ENCODE measurements at places on chromosomes 6 and 20.

DNA sequence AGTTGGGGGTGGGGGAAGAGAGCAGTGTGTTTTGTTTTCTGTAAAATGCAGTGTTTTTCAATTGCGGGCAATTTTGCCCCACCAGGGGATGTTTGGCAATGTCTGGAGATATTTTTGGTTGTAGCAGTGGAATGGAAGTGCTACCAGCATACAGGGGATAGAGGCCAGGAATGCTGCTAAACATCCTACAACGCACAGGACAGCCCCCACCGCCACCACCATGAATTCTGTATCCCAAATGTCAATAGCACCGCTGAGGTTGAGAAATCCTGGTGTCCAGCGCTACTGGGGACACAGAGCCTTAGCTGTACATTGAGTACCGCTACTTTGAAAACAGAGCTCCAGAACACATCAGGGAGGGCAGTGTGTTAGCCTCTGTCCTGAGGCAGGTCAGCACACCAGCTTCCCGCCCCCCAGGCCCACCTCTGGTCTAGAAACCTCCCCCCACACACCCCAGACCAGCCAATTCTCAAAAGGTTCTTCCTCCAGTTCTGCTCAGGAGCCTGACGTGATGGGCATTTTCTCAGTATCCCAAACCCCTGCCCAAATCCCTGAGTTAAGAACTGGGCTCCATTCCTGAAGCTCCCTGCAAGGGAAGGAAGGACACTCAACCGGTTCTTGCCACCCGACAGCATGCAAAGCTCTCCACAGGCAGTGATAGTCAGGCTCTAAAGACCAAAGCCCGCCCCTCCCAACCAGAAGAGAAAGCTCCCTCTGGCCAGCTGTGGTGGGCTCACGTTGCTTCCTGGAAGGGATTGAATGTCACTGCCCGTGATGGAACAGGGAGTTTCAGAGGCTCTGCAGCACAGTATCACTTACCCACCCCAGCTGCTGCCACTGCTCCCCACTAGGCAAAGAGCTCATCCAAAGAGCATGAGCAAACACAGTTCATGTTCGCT is 321.5 kb upstream of the JARID2 start:
- DNase-seq, result peak; percentile 80

DNA sequence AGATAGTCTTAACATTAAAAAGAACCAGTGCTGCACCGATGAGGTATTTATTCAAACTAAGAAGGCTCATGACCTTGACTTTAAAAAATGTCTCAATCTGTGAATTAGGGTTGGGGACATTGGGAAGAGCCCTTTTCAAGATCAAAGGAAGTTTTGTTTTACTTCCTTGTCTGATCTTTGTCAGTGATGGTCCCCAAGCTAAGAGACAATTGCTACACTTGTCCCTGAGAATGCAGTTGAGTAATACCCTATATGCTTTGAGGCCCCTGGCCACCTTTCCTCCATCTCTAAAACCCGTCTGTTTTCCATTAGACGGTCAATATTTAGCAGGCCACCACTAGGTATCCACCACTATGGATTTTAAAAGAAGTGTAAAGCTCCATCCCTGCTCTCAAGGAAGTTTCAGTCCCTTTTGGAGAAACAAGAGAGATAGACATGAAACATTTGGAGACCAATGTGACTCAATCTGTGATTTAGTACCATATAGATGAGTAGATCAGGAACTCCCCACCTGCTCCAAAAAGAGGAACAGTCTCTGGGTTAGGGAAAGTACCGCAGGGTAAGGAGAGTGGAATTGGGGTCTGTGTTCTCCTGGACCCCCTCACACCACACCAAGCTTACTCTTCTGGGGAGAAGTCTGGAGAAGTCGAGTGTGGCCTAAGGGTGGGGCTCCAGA is 99.1 kb upstream of the ISM1 start:
- no peak for DNase-seq

GRCh38 chr6:137926207-137926731 is 59.2 kb downstream of the TNFAIP3 start:
- no peak for DNase-seq

DNA sequence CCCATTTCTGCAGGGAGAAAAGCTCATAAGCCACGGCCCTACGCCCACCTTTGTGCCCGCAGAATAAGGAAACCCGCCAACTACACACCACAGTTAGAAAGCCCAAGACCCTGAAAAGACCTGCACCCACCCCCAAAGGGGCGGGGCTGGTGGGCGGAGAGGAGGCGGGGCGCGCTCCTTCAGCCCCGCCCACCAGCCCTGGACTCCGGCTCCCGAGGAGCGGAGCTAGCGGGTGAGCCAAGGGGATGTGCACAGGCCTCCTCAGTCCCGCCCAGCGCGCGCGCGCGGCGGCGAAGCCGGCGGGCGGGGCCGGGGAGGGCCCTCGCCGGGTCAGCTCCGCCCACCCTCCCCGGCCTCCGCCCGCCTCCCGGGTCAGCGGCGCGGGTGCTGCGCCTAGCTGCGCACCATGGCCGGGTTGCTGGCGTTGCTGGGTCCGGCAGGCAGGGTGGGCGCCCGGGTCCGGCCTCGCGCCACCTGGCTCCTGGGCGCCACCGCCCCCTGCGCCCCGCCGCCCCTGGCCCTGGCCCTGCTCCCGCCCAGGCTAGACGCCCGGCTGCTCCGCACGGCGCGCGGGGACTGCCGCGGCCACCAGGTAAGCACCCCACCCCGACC is at the start of gene FAM210B:
TSS of gene FAM210B (plus strand) at position 375 of the 612 bp plus-strand sequence. CDS start at position 407, 32 bp downstream.
- DNase-seq, result no peak

- no peak for DNase-seq
Observed at GRCh38 chr6:98627129-98627775, 207.1 kb upstream of the POU3F2 start.

GRCh38 chr6:167566711-167567141 is 241.8 kb downstream of the TTLL2 start:
- no peak for DNase-seq

DNA sequence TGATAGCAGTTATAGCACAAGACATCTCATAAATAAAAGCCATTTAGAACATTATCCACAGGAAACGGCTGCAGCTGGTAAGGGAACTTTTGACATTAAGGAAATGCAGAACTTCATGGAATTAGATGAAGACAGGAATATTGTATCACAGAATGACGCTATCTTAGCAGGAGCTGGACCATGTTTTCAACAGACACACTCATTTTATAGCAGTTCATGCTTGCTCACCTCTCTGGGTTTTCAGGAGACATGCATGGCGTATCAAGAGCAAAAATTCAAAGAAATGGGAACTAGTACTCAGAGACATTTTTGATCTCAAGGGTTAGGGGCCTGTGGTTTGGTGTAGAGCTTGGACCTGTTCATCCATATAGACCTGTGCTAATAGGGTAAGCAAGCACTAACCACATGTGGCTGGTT is 125.0 kb downstream of the FYN start:
- no peak for DNase-seq

GRCh38 chr6:81938014-81938856 is 185.8 kb upstream of the TENT5A start:
- no peak for DNase-seq

DNA sequence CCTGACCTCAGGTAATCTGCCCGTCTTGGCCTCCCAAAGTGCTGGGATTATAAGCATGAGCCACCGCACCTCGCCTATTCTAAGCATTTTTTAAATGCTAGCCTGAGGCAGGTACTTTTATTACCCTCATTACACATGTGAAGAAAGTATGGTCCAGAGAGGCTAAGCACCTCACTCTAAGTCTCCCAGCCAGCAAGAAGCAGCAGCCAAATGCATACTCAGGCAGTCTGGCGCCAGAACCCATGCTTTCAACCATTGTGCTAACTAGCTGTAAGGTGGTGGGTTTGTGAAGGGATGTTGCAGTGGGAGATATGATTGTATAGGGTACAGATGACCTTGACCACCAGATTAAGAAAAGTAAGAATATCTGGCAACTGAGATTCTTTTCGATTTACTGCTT is 26.1 kb upstream of the RIPOR2 start:
- no peak for DNase-seq

DNA sequence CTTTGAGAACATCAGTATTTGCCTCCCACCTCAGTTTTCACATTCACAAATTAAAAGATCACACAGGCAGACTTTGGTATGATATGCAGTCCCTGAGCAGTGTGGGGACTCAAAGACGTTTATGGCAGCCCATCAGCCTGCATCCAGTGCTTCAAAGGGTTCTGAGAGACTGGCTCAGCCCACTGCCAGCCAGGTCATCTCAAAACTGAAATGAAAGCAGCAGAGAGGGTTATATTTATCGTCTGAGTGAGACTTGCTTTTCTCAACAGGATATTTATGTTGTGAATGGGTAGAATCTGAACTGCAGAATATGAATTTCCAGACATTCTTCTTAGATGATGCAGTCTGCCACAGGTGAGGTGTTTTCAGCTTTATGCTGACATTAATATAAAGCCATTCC is 159.8 kb downstream of the NRN1 start:
- no peak for DNase-seq

DNA sequence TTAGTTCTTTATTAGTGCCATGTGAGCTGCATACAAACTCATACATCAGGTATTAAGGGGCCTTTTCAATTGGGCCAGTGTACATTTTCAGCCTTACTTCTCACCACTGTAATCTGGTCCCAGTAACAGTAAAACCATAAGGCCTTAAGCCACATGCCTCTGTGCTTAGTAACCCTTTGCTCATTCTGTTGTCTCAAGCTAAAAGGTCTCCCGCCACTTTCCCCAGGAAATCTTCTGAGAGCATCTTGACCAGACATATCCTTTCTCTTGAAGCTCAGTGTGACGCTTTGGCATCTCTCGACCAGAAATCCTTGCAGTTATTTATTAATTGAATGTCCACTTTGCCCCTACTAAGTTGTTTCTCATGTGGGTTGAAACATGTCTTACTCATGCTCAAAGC is 68.0 kb downstream of the CYP39A1 start:
- DNase-seq, result no peak
